Activated T-cell treated with anti-CD3 and anti-CD28 coated beads, Interleukin-2, amount 50 U/mL, for 1 hour (primary cell): ENCODE measurements at places on chromosomes 5 and 9.

- no peak for DNase-seq
These were observed 220.8 kb upstream of the RFX3 start for GRCh38 chr9:3746296-3747275.

DNA sequence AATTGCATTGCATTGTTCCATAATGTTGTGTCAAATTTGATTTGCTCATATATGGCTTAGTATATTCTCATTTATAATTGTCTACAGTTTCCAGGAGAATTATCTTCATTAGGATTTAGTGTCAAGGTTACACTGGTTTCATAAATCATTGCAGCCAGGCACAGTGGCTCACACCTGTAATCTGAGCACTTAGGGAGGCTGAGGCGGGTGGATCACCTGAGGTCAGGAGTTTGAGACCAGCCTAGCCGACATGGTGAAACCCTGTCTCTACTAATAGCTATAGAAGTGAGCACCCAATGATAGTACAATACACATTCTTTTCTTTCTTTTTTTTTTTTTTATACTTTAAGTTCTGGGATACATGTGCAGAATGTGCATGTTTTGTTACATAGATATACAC, 282.5 kb downstream of the KIAA0825 start:
- DNase-seq: no peak

DNA sequence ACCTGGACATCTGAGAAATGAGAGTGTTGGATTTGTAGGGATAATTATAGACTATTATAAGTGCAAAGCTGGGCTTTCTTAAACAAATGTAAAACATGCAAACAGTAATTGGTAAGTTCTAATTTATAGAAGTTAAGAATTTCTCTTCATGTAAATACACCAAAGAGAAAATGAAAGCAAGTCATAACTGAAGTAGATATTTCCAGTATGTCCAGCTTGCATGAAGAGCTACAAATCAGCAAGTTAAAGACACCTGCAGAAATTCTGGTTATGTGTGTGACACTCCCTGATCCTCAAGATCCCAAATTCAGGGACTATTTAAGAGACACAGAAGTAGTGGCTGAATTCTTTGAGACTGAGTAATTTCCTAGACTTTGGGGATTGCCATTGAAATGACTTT, 308.9 kb downstream of the TLE4 start:
- DNase-seq: no peak

GRCh38 chr5:158832731-158833130, 267.0 kb downstream of the EBF1 start:
- no peak for DNase-seq

GRCh38 chr5:72417333-72418062, 89.7 kb downstream of the ZNF366 start:
- DNase-seq: no peak

- no peak for DNase-seq
These were observed 94.3 kb downstream of the PAPPA start for GRCh38 chr9:116247791-116248374.

GRCh38 chr9:109179801-109180523, 12.9 kb upstream of the FRRS1L start:
- DNase-seq: no peak

DNA sequence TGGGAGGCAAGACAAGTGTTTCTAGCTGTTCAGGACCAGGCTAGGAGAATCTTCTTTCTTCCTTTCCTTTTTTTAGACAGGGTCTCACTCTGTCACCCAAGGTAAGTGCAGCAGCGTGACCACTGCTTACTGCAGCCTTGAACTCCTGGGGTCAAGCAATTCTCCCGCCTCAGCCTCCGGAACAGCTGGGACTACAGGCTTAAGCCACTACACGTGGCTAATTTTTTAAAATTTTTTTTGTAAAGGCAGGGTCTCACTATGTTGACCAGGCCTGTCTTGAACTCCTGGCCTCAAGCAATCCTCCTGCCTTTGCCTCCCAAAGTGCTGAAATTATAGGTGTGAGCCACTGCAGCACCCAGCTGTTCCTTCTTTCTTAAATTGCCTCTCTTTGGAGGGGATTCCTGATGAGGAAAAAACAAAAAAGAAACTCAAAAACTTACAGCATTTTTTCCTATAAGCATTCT, 53.1 kb downstream of the LHFPL2 start:
- no peak for DNase-seq

DNA sequence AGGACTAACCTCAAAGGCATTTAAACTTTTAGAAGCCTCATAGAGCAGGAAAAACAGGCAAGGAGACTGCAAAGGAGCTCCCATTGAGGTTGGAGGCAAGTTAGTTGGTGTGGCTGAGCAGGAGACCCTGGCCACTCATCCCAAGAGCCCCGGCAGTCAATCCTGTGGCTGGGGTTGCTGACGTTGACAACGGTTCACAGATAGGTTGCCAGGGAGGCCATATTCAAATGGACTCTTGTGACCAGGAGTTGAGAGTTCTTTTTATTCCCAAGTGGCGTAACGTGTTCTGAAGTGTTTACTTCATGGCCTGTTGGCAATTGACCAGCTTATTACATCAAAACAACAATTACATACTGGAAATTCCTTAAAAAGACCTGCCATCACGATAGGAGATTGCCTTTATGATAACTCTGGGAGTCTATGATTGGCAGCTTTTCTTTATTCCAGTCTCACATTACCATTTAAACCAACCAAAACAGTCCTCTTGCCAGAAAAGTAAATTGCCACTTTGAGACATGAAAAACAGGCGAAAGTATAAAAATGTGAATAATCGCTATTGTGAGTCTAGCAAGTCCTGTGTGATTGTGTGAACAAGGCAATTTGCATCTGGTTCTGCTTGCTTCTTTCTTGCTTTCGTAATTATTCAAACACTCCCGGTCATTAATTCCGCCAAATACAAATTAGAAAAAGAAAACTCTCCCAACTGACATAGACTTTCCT, 394.9 kb downstream of the MED10 start:
- DNase-seq: no peak

DNA sequence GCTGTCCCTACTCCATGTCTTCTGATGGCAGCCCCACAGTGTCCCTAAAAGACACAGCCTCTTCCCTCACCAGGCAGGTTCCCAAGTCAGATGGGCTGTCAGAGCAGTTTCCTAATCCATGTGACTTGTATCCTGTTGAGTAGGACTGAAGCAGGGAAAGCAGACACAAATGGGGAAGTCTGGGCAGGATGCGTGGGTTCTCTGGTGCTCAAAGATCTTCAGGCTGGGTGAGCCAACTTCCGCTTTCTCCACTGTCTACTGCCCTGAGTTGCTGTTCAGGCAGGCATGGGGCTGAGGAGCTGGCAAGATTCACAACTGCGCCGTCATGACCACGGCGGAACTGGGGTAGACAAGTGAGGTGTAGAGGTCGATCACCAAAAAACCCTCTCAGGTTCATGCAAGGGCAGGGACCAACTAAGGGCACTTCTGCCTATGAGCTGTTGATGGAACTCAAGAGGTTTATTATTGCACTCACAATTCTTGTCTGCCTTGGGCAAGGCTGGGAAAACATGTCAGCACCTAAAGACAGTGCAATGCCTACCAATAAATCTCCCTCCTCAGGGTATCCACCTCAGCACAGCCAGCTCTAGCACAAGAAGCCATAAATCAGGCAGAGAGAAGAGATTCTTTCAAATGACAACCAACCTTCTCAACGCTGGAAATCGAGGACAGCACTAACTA, 83.4 kb downstream of the RAPGEF1 start:
- DNase-seq: peak; percentile 73

DNA sequence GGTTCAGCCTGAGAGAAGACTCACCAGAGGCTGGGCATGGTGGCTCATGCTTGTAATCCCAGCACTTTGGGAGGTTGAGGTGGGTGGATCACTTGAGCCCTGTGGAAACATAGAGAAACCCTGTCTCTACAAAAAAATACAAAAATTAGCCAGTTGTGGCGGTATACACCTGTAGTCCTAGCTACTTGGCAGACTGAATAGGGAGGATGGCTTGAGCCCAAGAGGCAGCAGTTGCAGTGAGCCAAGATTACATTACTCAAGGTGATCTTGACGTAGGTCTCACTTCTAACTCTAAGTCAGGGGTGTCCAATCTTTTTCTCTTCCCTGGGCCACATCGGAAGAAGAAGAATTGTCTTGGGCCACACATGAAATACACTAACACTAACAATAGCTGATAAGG, 16.2 kb upstream of the ATP6V1G1 start:
- no peak for DNase-seq

DNA sequence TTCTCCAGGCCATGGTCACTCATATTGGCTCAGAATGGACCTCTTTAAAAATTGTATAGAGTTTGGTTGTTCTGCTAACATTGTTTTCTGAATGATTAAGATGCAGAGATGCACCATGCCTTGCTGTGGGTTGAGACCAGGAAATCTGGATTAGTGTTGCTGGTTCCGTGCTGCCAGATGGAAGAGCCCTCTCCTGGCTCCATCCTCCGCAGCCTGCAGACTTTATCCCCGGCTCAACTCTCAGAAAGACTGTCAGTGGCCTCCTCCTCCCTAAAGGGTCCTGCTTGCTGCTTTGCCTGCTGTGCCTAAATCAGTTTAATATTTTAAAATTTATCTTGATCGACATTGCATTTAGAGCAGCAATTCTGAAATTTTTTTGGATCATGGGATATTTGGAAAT, 196.7 kb downstream of the TENT4A start:
- DNase-seq: no peak

- no peak for DNase-seq
These were observed 22.1 kb upstream of the LRRC14B start for GRCh38 chr5:169071-169727.

GRCh38 chr5:68778484-68778883, 315.3 kb upstream of the SLC30A5 start:
- DNase-seq: no peak

DNA sequence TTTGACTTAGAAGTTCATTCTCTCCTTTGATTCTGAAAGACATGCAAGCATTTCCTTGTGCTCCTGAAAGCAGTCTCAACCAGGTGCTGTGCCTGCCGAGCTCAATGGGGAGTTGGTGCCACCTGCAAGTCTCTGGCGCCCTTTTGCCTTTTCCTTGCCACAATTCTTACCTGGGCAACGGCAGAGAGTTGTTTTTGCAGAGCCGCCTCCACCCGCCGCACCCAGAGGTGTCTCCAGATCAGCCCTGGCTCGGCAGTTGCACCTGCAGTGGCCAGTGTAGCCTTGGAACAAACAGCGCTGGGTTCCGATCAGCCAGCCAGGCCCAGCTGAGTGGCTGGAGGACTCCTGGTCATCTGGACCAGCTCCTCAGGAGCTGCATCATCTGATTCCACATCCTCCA, 262.9 kb downstream of the IRX2 start:
- no peak for DNase-seq

- DNase-seq: no peak
These were observed 1.5 kb downstream of the SLC34A1 start for GRCh38 chr5:177385720-177386119.

DNA sequence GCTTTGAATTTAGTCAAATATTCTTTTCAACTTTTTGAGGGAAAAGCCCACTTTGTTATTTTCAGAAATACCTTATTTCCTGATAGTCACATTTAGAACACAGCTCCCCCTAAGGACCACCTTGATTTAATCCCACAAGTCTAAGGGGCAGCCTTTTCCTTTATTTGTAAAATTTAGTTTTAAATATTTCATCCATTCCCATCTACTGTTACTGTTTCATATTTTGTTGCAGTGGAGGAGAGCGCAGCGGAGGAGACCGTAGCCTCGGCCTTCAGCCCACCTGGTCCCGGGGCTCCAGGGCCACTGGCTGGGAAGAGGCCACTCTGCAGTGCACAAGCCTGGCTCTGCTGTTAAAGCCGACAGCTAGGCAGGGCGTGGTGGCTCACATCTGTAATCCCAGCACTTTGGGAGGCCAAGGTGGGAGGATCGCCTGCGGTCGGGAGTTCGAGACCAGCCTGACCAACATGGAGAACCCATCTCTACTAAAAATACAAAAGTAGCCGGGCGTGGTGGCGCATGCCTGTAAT, 19.6 kb downstream of the LPCAT1 start:
- no peak for DNase-seq

- no peak for DNase-seq
These were observed 103.7 kb downstream of the ATPSCKMT start for GRCh38 chr5:10145923-10146401.

DNA sequence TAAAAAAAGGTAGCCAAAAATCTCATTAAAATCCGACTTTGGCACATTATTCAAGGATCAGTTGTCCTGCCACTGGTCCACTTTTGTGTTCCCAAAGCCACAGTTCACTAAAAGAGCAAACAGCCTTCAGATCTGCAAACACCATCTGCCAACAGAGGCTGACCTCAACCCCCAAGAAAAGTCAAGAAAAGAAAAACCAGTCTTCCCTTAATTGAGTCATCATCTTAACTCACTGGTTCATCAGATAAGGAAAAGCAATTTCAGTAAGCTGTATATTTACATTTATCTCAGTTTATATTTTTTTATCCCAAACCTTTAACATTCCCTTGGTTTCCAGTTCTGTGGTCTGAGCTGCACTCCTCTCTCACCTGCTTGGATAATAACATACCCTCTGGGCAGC, 21.2 kb downstream of the RASEF start:
- no peak for DNase-seq

DNA sequence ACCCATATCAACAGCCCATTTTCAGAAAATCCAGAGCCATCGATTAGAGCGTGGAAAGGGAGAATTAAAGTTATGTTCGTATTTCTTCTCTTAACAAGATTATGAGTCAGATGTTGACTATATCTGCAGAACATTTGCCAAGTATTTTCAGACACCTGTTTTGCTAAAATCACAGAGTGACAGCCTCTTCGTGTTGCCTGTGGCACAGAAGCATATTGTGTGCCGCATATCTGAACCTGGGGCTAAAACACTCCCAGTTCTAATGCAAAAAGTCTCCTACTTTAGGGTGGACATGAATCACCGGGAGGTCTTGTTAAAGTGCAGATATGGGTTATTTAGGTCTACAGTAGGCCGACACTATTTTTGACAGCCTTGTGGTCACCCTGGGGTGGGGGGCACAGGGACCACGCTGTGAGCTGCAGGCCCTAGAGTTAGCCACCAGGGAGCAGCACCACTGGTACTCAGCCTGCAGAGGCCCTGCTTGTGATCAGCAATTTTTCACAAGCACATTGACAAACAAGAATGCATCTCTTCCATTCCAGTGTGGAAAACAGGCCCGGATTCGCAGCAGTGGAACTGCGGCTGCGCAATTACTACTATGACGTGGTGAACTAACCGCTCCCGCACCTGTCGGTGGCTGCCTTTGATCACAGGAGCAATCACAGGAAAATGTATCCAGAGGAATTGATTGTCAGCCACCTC, 93.5 kb downstream of the SYK start:
- DNase-seq: no peak

DNA sequence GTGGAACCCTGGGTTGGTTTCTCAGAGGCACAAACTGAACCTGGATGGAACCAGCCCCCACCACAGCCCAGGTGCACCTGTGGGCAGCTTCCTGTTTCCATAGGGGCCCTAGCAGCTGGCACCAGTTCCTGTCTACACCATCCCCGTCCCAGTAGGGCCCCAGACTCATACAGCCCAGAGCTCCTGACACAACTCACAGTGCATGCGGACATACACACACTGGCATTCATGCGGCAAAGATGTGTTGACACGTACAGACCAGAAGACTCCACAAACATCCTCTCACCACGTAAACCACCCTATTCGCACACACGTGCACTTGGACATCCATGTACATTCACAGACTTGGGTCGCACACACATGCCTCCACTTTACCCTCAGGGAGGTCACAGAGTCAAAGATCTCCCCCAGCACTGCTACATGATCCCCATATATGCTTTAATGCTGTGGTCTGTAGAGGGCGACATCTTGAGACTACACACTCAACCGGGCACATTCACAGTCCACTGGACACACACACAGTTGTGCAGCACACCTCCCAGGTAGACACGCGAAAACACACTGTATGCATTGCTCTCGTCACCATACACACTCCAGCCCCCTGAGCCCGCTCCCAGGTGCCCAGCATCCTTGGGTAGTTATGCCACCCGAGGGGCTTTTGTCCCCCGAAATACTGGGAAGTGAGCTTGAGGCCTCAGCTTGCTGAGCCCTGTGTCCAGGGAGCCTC, 22.4 kb downstream of the CXXC5 start:
- no peak for DNase-seq
